Erythroblast (primary cell): ENCODE measurements at places on chromosomes 6 and 20.

DNA sequence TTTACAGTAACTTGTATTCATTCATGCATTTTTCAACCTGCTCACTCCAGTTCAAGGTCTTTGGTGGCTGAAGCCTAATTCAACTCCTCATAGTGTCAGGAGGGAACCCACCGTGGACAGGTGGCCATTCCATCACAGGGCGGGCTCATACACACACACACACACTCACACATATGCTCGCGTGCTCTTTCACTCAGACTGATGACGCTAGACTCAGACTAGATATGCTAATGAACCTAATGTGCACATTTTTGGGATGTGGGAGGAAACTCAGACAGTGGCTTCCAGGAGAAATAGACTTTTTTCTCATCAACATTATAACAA is 56.7 kb downstream of the TRIM27 start:
- peak; percentile 76 for DNase-seq

GRCh38 chr6:79868098-79868722 is 79.1 kb downstream of the ELOVL4 start:
- DNase-seq, result peak; percentile 76

DNA sequence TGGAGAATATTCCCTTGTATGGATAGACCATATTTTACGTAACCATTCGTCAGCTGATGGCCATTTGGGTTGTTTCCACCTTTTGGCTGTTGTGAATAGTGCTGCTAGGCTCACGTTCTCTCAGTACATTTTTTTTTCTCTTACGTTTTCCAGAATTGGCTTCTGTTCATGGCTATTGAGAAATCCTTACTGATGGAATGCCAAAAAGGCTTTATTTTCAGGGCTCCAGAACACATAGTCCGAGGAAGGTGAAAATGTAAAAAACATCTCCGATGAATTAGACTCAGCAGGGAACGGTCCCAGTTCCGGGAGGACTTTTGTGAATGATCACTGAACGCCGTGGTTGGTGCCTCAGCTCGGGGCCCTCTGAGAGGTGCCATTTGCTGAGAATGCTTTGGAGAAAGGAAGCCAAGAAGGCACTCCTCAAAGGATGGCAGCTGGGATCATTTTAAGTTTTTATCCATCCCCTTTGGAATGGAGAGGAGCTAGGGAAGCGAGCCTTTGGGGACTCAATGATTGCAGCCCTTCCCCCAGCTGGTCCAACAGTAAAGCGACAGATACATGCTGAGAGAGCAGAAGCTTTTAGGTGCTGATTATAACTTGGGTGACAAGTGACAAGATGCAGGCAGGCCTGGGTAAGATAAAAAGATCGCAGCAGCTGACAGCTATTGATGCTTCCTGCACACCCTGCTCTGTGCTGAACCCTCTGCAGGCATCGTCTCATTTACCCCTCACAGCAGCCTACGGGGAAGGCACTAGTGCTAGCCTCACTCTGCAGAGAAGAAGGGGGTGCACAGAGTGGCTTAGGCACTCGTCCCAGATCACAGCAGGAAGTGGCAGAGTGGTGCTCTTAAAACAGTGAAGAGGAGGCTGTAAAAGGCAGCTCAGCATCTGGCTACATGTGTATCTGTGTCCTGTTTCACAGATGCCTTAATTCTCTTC is 133.4 kb upstream of the KCNG1 start:
- no peak for DNase-seq

DNA sequence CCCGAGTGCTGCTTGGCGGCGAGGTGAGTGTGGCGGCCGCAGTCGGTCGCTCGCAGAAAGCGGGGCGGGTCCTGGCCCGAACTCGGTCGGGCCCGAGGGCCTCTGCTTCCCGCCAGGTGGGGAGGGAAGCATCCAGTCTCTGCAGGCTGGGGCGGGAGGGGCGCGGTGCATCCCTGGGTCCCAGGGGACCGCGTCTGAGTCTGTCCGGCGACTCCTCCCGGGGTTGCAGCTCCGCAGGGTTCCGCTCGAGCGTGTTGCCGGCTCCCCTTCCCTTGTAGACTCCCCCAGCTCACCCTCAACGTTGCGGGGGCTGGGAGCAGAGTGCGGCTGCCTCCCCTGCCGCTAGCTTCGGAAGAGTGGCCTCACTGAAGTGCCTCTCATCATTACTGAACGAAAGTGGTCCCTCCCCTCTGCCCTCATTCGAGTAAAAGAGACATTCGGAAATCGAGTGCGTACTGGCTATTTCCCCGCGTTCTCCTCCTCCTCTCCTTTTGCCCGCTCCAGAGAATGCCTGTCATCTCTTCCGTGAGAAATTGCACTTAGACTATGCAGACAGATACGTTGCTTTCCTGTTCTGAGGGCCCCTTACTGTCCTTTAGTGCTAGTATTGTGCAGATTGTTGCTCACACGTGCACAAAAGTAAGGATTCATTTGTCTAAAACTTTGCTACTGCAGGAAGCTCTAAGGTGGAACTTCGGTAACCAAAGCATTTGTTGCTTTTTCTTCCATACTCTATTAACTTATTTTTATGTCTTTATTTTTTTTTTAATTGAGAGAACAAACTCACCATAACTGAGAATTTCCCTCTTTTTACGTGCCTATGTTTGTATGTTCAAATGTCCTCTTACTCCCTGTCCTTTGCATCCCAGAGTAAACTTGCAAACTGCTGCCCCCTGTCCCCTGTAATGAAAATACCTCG is 751 bp downstream of the MAP3K4 start:
- peak; percentile 76 for DNase-seq

GRCh38 chr6:139905404-139906052 is 531.1 kb upstream of the CITED2 start:
- DNase-seq, result no peak

GRCh38 chr6:39357998-39358686 is 35.6 kb upstream of the KCNK16 start:
- no peak for DNase-seq

DNA sequence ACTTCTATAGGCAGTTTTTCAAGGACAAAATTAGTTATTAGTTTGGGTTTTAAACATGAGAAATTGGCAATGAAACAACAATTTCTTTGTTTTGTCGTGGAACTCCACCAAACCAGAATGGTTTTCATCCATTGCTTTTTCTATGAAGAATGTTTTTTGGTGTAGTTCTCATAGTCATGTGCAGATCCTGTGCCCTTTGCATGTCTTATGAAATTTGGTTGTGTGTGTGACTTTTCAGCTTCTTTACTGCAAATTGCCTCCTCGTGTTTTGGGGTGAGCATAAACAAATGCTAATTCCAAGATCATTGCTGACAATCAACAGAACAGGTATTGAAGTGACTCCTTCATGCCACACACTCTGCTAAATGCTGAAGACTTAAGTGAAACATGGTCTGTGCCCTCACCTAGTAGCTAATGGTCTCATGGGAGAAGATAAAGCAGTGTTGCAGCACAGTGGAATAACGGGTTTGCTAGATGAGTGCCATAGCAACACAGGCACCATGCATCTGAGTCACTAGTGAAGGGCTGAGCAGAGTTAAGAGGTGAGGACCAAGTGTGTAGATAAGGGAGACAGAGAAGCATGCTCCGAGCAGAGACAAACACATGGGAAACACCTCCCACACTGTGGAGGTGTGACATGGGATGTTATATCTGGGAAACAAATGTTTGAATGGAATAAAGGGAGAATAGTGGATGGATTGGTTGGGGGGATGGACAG is 120.0 kb downstream of the SLC16A10 start:
- DNase-seq, result peak; percentile 18

- no peak for DNase-seq
These were observed at the start of gene APOM for GRCh38 chr6:31655349-31656237. APOM (plus strand) TSS chr6:31655894; CDS start chr6:31655967, 73 bp downstream.

- DNase-seq, result no peak
These were observed 115.9 kb downstream of the OTOR start for GRCh38 chr20:16864069-16864468.

GRCh38 chr6:84902354-84902928 is 138.0 kb upstream of the TBX18 start:
- no peak for DNase-seq

- DNase-seq, result no peak
These were observed 36.5 kb upstream of the OVOL2 start for GRCh38 chr20:18094191-18094590.

DNA sequence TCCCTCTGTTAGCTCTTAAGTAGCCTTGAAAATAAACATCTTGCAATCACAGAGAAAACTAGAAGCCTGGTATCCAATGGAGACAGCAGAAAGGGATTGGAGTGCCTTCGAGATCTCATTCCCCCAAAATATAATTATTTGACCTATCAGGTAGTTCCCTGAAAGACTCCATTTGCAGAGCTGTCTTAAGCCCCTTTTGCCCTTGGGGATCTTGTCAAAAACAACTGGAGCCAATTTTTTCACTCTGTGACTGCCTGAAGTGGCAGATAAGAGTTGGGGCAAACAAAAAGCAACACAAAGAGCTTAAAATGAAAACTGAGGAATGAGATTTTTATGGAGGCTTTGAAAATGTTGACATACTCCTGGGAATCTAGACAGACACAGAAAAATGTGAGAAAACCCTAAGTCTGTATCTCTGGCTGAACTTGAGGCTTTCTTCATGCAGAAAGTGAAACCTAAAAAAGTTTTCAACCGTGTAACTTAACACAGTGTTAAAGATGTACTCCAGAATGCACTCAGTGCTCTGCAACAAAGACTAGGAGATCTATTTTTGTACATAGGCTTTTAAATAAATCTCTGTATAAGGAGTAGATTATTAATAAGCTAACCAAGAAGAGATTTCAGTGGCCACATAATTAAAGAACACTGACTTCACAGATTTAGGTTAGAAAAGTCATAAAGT is 971.1 kb upstream of the MAN1A1 start:
- no peak for DNase-seq

DNA sequence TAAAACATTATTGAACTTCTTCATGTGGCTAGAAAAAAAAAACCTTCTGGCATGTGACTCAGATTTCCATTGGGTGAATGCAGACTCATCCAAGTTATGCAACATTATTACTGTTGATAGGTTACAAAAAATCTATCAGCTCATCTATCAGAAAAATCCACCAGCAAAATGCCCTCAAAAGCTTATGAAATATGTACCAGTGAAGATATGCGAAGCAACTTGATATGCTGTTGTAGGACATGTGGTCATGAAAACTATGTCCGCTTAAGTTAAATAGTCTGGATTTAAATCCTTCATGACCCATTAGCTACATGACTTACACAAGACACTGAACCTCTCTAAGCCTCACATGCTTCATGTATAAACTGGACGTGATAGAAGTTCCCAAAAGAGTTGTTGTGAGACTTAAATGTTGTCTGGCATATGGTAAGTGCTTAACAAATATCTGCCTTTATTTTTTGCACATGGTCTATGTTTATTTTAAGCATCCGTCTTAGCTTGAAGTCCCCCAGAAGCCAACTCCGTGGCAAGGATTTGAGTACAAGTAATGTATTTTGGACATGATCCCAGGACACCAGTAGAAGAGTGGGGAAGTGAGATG is 12.5 kb upstream of the BFSP1 start:
- no peak for DNase-seq

DNA sequence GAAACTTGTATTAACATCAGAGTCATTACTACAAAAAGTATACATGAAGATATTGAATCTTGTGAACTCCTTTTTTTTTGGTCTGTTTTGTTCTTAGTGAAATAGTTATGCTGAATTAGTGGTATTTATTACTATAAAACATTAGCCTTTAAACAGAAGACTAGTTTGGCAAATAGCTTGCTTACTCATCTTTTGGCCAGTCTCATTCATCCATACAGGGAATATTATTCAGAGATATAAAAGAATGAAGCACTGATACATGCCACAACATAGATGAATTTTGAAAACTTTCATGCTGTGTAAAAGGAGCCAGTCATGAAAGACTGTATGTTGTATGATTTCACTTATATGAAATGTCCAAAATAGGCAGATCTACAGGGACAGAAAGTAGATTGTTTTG is 205.9 kb downstream of the ZFAND3 start:
- no peak for DNase-seq

GRCh38 chr6:4803343-4803744 is 27.1 kb downstream of the CDYL start:
- no peak for DNase-seq

GRCh38 chr6:155162682-155163081 is 101.1 kb upstream of the CLDN20 start:
- DNase-seq, result no peak

DNA sequence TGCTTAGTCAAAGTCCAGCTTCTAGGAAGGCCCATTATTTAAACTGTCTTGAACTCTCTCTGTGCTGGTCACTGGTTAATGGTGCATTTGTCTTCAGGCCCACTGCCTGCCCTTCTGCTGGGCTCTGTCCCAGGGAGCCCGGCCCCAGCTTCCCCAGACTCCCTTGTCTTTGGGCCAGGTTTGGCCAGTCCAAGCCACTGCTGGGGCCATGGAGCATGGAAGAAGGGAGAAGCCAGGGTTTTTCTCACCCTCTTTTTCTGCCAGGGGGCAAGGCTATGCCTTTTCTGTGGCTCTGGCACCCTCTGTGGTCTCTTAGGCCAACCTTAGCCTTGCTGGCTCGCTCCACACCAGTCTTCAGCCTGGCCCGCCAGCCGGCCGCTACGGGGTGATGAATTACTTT is 390.0 kb upstream of the SULF2 start:
- no peak for DNase-seq

- DNase-seq, result no peak
These were observed 258.4 kb downstream of the HDGFL1 start for GRCh38 chr6:22827760-22828159.

DNA sequence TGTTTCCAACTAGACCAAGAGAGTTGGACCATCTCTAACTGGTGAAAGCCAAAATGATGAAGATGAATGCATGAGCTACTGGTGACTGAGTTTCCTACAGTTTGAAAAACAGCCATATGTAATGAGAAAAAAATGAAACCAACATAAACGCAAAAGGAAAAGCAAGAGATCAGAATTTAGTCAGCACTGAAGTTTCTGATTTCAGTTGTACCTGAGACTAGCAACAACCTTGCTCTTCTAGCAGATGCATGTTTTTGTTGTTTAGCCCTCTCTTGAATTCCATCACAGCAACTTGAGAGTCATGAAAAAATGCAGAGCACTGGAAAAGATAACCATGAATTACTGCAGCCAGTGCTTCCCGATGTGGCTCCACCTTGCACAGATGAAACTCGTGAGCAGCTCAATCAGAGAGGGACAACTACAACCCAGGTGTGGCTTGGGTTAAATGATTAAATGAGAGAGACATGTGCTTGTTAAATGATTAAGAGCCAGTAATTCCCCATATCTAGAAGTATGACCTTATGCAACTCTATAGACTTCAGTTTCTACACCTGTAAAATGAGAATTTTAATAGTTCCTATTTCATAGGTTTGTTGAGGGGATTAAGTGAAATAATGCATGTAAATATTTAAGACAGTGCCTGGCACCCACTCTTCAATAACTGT is 104.8 kb downstream of the ELOVL4 start:
- no peak for DNase-seq

DNA sequence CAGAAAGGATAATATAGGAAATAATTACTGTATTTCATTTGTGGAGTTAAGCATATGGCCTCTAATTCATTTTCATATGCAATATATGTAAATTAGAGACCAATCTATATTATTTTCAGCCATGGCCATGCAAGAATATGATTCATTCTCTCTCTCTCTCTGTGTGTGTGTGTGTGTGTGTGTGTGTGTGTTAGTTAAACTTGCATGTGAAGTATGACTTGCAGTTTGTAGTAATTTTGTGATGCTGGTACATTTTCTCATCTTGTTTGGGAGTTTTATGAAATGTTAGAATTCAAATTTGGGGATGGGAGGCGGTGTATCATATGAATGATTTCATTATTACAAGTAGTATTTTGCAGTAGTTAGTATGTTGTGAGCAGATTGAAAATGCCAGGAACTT is 74.8 kb downstream of the JARID2 start:
- DNase-seq, result peak; percentile 61
